ENCODE measurements at places on chromosomes 16 and 17. TPM values are rescaled to one million over a fixed set of nuclear protein-coding genes. Genes with fewer than 3 reads are reported as not detected.

Gene NUPR1
- 14.0 TPM for total RNA-seq

Gene RMI2
- total RNA-seq = 2.3 TPM

Gene SYT17
- total RNA-seq = 26.4 TPM

Gene EXOC3L1
- total RNA-seq = 15.1 TPM

Gene CBLN1
- not detected for total RNA-seq

Gene SLFN12L
- 1.8 TPM for total RNA-seq

Gene MT1M
- total RNA-seq = 11.6 TPM

Gene NPIPB9
- total RNA-seq = 10.6 TPM

Gene PTGES3L
- 3.6 TPM for total RNA-seq

Gene SLC9A5
- not detected for total RNA-seq

Gene GLIS2
- total RNA-seq = 21.0 TPM

Gene MMP28
- 57.6 TPM for total RNA-seq

Gene GOSR1
- total RNA-seq = 7.0 TPM
